ENCODE measurements at places on chromosomes 3 and 15. TPM values are rescaled to one million over a fixed set of nuclear protein-coding genes. Genes with fewer than 3 reads are reported as not detected.

P2RY13 gene
- total RNA-seq: 1.3 TPM

DNA sequence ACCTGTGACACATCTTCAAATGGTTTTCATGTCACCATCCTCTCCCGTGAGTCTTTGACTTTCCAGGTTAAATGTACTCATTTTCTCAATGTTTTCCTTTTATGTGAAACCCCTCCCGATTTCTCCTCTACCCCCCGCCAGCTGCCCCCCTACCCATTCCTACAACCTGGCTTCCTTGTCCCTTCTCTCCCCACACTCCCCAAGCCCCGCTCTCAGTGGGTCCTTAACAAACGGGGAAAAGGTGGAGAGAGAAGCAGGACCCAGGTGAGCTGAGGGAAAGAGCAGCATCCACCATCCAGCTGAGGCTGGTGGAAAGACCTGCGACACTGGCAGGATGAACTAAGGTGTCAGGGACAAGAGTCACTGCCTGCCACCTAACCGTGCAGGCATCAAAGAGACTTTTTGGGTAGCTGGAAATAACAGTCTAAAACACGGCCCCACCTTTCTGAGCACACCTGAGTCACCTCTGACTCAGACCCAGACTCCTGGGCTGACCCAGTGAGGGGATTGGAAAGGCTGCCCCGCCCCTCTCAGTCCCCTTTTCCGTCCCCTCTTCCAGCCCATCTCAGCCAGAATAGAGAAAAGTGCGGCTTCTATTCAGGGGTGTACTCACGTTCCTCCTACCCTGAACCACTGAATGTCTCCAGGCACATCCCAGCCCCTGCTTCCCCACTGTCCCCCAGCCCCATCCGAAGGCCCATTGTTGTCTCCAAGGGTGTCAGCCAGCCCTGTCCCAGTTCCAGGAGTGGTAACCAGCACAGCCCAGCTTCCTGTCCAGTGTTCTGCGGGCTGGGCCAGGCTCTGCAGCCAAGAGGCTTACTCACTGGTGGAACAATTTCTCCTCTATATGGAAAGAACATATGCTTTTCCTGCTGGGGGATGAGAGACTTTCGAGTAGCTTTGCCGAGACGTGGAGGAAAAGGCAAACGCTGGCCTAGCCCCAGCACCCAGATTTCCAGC lies 20.4 kb downstream of the ISG20 start:
- no peak for DNase-seq

- no peak for DNase-seq
Observed at GRCh38 chr3:130760922-130761321, 14.3 kb upstream of the PIK3R4 start.

ZMYND10 gene
- 1.7 TPM for total RNA-seq

GREM1 gene
- 2.2 TPM for total RNA-seq

- DNase-seq: no peak
Observed at GRCh38 chr3:23435904-23436303, 232.8 kb downstream of the UBE2E2 start.

- no peak for DNase-seq
Observed at GRCh38 chr3:44114142-44114541, 127.5 kb upstream of the TOPAZ1 start.

GRCh38 chr3:51955893-51956770 lies 951 bp downstream of the GPR62 start:
- DNase-seq: no peak

All from left lobe of liver (tissue), 2 donors.